ENCODE measurements at places on chromosomes 12 and 14. TPM values are rescaled to one million over a fixed set of nuclear protein-coding genes. Genes with fewer than 3 reads are reported as not detected.

The SPIC gene
- not detected for polyA plus RNA-seq

DNA sequence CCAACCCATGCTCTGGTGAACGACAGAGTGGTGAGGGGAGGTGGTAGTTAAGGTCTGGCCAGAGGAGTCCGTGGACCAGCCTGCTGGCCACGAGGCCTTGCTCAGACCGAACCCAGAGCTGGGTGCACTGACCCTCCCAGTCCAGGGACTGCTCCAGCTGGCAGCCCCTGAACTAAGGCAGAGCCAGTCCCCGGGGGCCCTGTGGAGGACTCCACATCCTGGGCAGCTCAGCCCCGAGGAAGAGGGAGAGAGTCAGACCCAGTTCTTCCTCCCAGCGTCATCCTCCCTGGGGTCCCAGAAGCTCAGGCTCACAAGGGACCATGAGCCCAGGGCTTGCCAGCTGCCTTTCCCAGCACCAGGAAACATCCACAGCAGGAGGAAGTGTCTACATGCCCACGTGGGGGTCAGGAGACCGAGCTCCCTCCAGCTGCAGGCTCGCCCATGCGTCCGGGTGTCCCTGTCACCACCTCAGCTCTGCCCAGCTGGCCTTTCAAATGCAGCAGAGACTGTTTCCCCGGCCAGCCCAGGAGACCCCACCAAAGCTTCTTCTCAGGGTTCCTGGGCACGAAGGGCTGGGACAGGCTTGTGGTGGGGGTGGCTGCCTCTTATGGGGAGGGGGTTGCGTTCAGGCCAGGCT is 194.4 kb downstream of the KIF26A start:
- H3K27me3 ChIP-seq, result peaks cover 43% of the 10 kb centered on the region
- no peak for DNase-seq
- no peaks in the 10 kb centered on the region for H3K4me1 ChIP-seq

- no peak for DNase-seq
- no peaks in the 10 kb centered on the region for H3K27me3 ChIP-seq
- no peak overlapping the region for H3K4me3 ChIP-seq
These were observed 215.5 kb downstream of the AEBP2 start for GRCh38 chr12:19654650-19655376.

- H3K27ac ChIP-seq, result no peak overlapping the region
- no peaks in the 10 kb centered on the region for H3K4me1 ChIP-seq
- DNase-seq, result no peak
- no peaks in the 10 kb centered on the region for H3K27me3 ChIP-seq
- H3K4me3 ChIP-seq, result no peak overlapping the region
These were observed 366.4 kb downstream of the IPO8 start for GRCh38 chr12:30329281-30329680.

The KRT79 gene
- polyA plus RNA-seq, result not detected

- H3K36me3 ChIP-seq, result no peaks in the 10 kb centered on the region
- H3K27ac ChIP-seq, result no peak overlapping the region
- no peak overlapping the region for H3K4me3 ChIP-seq
- H3K27me3 ChIP-seq, result no peaks in the 10 kb centered on the region
These were observed 27.4 kb upstream of the CFL2 start for GRCh38 chr14:34741840-34742239.

The ENDOU gene
- polyA plus RNA-seq, result 0.25 TPM

The CAPZA3 gene
- polyA plus RNA-seq, result not detected

The SPATA7 gene
- polyA plus RNA-seq, result 4.8 TPM

The DEPDC4 gene
- polyA plus RNA-seq, result 0.65 TPM

GRCh38 chr12:46386360-46386867 is 13.8 kb upstream of the SLC38A2 start:
- DNase-seq, result no peak
- H3K27me3 ChIP-seq, result no peaks in the 10 kb centered on the region
- H3K4me1 ChIP-seq, result peaks cover 51% of the 10 kb centered on the region
- H3K36me3 ChIP-seq, result no peaks in the 10 kb centered on the region
- H3K4me3 ChIP-seq, result peak overlapping the region; percentile 55
- peak overlapping the region; percentile 98 for H3K27ac ChIP-seq

- no peaks in the 10 kb centered on the region for H3K36me3 ChIP-seq
- H3K27ac ChIP-seq, result no peak overlapping the region
- no peak for DNase-seq
- no peak overlapping the region for H3K4me3 ChIP-seq
- H3K4me1 ChIP-seq, result no peaks in the 10 kb centered on the region
These were observed 60.4 kb downstream of the FZD10 start for GRCh38 chr12:130222519-130223218.

The RASSF3 gene
- polyA plus RNA-seq, result 9.8 TPM

GRCh38 chr12:109512608-109513007 is 35.2 kb downstream of the UBE3B start:
- peaks cover 99% of the 10 kb centered on the region for H3K36me3 ChIP-seq
- no peak overlapping the region for H3K27ac ChIP-seq
- H3K4me1 ChIP-seq, result no peaks in the 10 kb centered on the region
- no peak for DNase-seq

The IRAK3 gene
- polyA plus RNA-seq, result 0.97 TPM

GRCh38 chr12:28866296-28866695 is 282.8 kb upstream of the FAR2 start:
- no peak overlapping the region for H3K27ac ChIP-seq
- H3K27me3 ChIP-seq, result no peaks in the 10 kb centered on the region
- H3K4me3 ChIP-seq, result no peak overlapping the region

GRCh38 chr12:102702447-102703114 is 214.5 kb downstream of the PAH start:
- no peak for DNase-seq
- no peaks in the 10 kb centered on the region for H3K4me1 ChIP-seq
- H3K27ac ChIP-seq, result no peak overlapping the region
- no peaks in the 10 kb centered on the region for H3K36me3 ChIP-seq

- no peak overlapping the region for H3K4me3 ChIP-seq
- no peaks in the 10 kb centered on the region for H3K36me3 ChIP-seq
- H3K27ac ChIP-seq, result no peak overlapping the region
These were observed 179.7 kb downstream of the SSPN start for GRCh38 chr12:26374934-26375680.

The UBE2N gene
- polyA plus RNA-seq, result 91.4 TPM

The SRGAP1 gene
- polyA plus RNA-seq, result 0.23 TPM

DNA sequence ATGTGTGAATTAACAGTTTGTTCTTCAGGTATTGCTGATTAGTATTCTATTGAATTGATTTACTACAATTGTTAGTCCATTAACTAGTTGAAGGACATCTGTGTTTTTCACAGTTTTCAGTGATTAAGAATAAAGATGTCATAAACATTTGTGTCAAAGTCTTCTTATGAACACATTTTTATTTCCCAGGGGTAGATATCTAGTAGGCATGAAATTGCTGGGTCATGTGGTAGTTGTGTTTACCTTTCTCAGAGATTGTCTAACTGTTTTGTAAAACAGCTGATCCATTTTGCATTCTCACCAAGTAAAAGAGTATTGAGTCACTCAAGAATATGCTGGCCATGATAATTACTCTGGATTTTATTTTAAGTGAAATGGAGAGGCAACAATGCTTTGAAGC is 1145.3 kb downstream of the FSCB start:
- H3K4me3 ChIP-seq, result no peak overlapping the region
- H3K27ac ChIP-seq, result no peak overlapping the region

The PHETA1 gene
- 8.2 TPM for polyA plus RNA-seq

The IL26 gene
- polyA plus RNA-seq, result not detected

- no peaks in the 10 kb centered on the region for H3K36me3 ChIP-seq
- H3K27ac ChIP-seq, result no peak overlapping the region
- no peak for DNase-seq
These were observed 127.6 kb upstream of the EVL start for GRCh38 chr14:99937475-99938244.

The CLEC2A gene
- not detected for polyA plus RNA-seq

DNA sequence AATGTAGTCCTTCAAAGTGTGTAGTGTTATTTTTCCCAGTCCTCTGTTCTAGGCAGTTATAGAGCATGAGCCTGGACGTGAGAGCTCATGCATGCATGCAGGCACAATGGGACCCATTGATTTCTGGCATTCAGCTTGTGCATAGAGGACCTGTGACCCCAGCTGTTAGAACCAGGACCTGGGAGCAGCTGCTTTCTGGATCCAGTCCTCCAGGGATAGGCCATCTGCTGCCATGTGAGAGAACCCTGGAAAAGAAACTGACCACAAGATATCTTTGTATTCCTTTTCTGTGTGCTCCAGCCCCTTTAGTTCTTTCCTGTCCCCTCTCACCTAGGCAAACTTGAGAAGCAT is 76.9 kb downstream of the SUSD6 start:
- no peaks in the 10 kb centered on the region for H3K36me3 ChIP-seq
- peaks cover 50% of the 10 kb centered on the region for H3K4me1 ChIP-seq
- no peak overlapping the region for H3K4me3 ChIP-seq

DNA sequence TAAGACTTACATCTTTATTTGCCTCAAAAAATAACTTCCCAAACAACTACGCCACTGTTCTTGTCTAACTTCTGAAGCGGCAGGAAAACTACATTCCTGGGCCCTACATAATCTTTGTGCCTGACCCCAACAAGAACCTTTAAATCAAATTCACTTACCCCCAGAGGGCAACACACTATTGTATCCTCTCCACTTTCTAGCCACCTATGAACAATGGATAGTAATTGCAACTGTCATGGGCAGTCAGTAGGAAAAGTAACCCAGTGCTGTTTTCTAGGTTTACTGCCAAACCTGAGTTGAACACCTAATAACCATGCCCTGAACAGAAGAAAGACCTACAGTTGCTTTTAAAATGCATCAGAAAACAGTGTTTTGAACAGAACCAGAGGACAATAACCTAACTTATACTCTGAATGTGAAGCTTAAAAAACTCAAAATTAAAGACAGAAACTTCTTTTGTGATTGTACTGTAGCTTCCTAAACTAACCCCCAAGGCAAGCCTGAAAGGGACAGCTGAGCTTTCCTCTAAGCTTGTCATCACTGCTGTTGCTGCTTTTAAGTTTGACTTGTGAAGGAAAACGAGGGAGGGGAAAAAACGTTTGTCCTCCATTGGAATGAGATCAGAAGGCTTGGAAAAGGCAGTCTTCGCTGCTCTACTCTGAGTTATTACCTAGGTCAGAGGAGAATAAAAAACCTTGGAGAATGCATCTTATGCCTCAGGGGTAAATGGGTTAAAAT is 195.7 kb downstream of the SOX5 start:
- no peaks in the 10 kb centered on the region for H3K27me3 ChIP-seq
- DNase-seq, result no peak

The ABCC9 gene
- polyA plus RNA-seq, result 20.0 TPM

DNA sequence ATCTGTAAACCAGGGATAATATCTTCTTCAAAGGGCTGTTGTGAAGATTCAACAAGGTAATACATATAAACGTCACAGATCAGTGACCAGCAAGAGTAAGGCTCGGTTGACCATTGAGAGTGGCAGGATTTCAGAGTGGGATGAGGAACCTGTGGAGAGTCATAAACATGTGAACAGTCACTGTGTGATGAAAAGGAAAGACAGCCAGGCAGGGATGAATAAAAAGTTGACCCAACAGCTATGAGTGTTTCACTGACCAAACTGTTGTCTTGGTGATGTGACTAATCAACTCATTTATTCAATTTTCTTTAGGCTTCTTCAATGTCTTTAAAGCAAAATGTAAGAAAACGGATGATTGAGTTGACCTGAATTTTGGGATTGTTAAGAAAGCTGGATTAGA is 8.6 kb upstream of the FRMD6 start:
- H3K4me1 ChIP-seq, result no peaks in the 10 kb centered on the region
- DNase-seq, result no peak
- H3K36me3 ChIP-seq, result no peaks in the 10 kb centered on the region
- no peak overlapping the region for H3K27ac ChIP-seq
- H3K27me3 ChIP-seq, result no peaks in the 10 kb centered on the region
- H3K4me3 ChIP-seq, result no peak overlapping the region

- DNase-seq, result peak; percentile 34
- H3K27me3 ChIP-seq, result no peaks in the 10 kb centered on the region
- no peaks in the 10 kb centered on the region for H3K36me3 ChIP-seq
- H3K27ac ChIP-seq, result no peak overlapping the region
- no peaks in the 10 kb centered on the region for H3K4me1 ChIP-seq
These were observed 26.9 kb downstream of the CMKLR1 start for GRCh38 chr12:108312073-108312659.

GRCh38 chr12:112010415-112011344 is 2.3 kb downstream of the TMEM116 start:
- H3K4me3 ChIP-seq, result no peak overlapping the region
- H3K36me3 ChIP-seq, result peaks cover 3% of the 10 kb centered on the region
- no peaks in the 10 kb centered on the region for H3K27me3 ChIP-seq

GRCh38 chr12:46800160-46800559 is 25.6 kb downstream of the SLC38A4 start:
- no peak for DNase-seq
- H3K4me1 ChIP-seq, result no peaks in the 10 kb centered on the region
- no peaks in the 10 kb centered on the region for H3K27me3 ChIP-seq

DNA sequence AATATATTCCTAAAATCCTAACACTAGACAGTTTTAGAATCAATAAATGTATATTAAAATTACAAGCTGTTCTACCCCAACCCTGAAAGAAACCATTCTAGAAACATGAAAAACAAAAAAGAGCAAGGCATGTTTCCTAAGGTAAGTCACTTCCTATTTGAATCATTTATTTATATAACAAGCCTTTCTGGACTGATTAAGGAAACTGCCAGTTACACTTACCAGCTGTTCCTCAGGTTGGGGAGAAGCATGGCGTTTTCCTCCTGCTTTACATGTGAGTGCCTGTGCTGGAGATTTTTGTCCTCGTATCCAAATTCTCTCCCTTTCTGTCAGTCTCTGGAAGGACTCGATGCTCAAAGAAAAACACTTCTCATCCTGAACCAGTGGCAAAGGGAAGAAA is 183.3 kb downstream of the EFCAB11 start:
- H3K36me3 ChIP-seq, result no peaks in the 10 kb centered on the region
- no peak overlapping the region for H3K27ac ChIP-seq
- H3K4me1 ChIP-seq, result peaks cover 10% of the 10 kb centered on the region
- no peak for DNase-seq

- no peak overlapping the region for H3K4me3 ChIP-seq
- DNase-seq, result no peak
- H3K4me1 ChIP-seq, result no peaks in the 10 kb centered on the region
- H3K36me3 ChIP-seq, result no peaks in the 10 kb centered on the region
- no peak overlapping the region for H3K27ac ChIP-seq
These were observed 27.8 kb downstream of the MUCL1 start for GRCh38 chr12:54882079-54882478.

- H3K27ac ChIP-seq, result no peak overlapping the region
- DNase-seq, result no peak
- peaks cover 33% of the 10 kb centered on the region for H3K4me1 ChIP-seq
- peaks cover 84% of the 10 kb centered on the region for H3K36me3 ChIP-seq
These were observed 21.3 kb upstream of the CEBPE start for GRCh38 chr14:23140371-23140770.

GRCh38 chr12:42612231-42612613 is 22.7 kb upstream of the PRICKLE1 start:
- H3K4me1 ChIP-seq, result no peaks in the 10 kb centered on the region
- no peaks in the 10 kb centered on the region for H3K27me3 ChIP-seq
- no peaks in the 10 kb centered on the region for H3K36me3 ChIP-seq
- no peak overlapping the region for H3K4me3 ChIP-seq

- DNase-seq, result no peak
- no peak overlapping the region for H3K4me3 ChIP-seq
- no peak overlapping the region for H3K27ac ChIP-seq
- no peaks in the 10 kb centered on the region for H3K36me3 ChIP-seq
These were observed 120.4 kb downstream of the LRRIQ1 start for GRCh38 chr12:85156569-85156968.

The RHOJ gene
- polyA plus RNA-seq, result 3.0 TPM

- H3K27ac ChIP-seq, result no peak overlapping the region
- no peaks in the 10 kb centered on the region for H3K4me1 ChIP-seq
- no peak overlapping the region for H3K4me3 ChIP-seq
- DNase-seq, result no peak
- H3K36me3 ChIP-seq, result no peaks in the 10 kb centered on the region
- H3K27me3 ChIP-seq, result no peaks in the 10 kb centered on the region
These were observed 277.4 kb downstream of the FOXN3 start for GRCh38 chr14:89139404-89140247.

GRCh38 chr12:94204499-94205247 is 56.3 kb downstream of the PLXNC1 start:
- H3K4me1 ChIP-seq, result no peaks in the 10 kb centered on the region
- H3K27me3 ChIP-seq, result no peaks in the 10 kb centered on the region
- DNase-seq, result no peak
- H3K27ac ChIP-seq, result no peak overlapping the region
- H3K36me3 ChIP-seq, result no peaks in the 10 kb centered on the region
